ENCODE measurements at places on chromosomes 3 and 15.

DNA sequence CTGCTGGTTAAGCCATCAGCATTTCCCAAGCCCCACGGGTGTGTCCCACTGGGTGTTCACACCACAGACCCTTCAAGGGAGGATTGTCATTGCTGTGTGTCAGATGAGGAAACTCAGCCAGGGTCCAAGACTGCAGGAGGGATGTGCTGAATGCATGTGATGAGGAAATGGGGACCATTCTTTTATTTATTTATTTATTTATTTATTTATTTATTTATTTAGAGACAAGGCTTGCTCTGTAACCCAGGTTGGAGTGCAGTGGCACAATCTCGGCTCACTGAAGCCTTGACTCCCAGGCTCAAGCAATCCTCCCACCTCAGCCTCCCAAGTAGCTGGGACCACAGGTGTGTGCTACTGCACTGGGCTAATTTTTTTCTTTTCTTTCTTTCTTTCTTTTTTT is 20.8 kb downstream of the PIF1 start:
- DNase-seq = no peak

DNA sequence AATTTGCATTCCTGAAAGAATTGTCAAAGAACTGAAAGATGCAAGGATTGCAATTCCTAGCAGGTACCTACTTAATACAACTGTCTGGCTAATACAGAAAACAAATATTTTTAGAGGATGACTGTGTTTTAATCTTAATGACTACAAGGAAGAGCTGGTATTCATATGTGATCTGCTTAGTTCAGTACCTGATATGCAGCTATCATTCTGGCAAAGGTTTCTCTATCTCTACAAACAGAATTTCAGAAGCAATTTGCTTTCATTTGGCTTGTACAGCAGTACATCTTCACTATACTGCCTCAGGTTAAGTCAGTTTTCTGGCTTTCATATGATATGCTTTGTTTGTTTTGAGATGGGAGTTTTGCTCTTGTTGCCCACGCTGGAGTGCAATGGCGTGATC is 51.3 kb downstream of the TBL1XR1 start:
- no peak for DNase-seq

DNA sequence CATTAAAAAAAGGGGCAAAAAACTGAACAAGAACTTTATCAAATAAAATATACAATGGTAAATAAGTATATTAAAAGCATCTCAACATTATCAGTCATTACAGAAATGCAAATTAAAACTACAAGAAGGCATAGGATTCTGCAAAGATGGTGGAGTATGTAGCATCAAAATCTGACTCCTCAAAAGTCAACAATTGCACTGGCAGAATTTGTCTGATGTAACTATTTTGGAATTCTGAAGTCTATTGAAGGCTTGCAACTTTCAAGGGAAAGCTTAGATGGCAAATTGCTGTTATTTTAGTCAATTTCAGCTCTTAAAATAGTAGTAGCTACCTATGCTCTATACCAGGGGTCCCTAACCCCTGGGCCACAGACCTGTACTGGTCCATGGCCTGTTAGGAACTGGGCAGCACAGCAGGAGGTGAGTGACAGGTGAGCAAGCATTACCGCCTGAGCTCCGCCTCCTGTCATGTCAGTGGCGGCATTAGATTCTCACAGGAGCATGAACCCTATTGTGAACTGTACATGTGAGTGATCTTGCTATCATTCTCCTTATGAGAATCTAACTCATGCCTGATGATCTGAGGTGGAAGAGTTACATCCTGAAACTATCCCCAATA is 107.6 kb downstream of the TGFBR2 start:
- DNase-seq = no peak

DNA sequence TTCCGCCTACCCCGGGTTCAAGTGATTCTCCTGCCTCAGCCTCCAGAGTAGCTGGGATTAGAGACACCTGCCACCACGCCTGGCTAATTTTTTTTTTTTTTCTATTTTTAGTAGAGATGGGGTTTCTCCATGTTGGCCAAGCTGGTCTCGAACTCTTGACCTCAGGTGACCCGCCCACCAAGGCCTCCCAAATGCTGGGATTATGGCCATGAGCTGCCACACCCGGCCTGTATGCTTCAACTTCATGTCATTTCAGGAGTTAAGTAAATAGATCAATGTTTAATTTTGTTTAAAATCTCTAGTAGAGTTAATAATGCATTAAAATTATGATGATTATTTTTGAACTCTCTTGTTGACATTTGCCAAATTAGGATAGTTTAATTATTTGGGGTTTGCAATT is 121.1 kb upstream of the ALDH1A3 start:
- no peak for DNase-seq

DNA sequence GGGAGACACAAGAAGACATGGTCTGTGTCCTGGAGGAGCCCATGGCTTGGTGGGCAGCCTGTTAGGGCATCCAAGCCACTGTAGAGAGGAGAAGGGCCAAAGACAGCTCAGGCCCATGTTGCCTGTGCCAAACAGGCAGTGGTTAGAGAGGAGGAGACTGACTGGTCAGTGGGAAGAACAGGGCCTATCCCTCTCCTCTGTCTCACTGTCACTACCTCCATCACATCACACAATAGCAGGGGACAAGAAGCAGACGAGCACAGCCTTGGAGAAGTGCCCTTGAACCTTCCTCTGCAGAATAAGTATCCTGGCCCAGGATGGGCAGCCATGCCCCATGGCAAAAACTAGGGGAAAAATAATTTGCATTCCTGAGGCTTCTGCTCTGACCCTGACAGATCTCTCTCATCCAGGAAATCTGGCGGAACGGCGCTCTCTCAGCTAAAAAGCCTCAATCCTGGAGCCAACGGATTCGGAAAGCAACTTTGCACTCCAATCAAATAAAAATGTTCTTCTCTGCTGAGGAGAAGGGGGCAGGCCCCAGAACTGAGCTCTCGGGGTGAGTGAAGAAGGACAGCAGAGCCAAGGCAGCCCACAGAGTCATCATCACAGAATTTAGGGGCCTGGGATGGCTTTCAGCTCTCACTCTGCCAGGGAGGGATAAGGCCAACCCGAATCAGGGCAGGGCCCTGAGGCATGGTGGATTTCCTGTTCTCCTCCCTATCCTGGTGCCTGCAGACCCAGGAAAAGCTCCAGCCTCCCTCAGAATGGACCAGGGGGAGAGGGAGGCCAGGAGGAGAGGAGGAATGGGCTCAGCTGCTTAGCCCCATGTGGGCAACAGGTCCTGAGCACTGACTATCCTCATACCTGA is 1.6 kb downstream of the SHF start:
- no peak for DNase-seq

DNA sequence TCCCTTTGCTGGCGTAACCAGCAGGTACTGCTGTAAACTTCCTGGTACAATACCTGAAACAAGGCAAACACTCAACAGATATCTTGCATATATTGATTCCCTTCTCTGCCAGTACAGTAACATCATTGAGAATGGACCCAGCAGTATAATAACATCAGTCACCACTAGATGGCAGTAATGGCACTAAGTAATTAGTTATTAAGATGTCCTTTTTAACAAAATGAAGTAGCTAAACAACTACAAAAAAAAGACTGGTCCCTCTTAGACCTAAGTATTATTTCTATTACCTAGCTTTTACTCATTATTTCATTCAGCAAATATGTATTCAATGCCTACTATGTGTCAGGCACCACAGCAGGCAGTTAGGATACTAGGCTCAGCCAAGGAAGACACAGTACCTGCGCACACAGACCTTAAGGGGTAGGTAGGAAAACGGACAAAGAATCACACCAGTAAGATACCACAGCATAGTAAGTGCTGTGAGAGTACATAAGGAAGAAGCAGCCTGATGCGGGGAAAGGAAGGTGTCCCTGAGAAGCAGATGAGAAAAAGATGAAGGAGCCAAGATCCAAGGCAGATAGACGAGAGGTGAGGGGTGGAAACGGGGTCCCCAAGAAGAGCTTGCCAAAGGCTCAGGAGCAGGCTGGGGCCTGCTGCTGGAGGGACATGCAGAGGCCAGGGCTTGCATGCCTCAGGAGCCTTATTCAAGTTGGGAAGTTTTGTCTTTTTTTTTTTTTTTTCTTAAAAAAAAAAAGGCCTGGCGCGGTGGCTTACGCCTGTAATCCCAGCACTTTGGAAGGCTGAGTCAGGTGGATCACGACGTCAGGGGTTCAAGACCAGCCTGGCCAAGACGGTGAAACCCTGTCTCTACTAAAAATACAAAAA is 102.7 kb upstream of the CHD2 start:
- peak; percentile 87 for DNase-seq

DNA sequence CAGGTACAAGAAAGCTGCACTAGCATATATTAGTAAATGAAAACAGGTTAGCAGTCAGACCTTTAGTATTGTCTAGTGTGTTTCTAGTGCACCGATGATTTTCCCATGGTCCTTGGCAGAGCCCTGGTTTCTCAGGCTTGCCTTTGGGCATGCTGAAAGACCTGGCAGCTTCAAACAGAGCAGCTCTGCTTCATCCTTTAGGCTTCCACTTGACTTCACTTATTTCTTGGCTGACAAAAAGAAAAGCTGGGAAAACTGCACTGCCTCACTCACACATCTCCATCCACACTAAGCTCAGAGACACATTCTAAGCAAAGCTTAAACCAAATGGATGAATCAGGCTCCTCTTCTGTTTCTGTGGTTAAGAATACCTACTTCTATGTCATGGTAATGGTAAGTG is 374.8 kb upstream of the PDZRN3 start:
- DNase-seq = no peak

GRCh38 chr15:64791401-64791800 is 16.0 kb upstream of the RBPMS2 start:
- no peak for DNase-seq

DNA sequence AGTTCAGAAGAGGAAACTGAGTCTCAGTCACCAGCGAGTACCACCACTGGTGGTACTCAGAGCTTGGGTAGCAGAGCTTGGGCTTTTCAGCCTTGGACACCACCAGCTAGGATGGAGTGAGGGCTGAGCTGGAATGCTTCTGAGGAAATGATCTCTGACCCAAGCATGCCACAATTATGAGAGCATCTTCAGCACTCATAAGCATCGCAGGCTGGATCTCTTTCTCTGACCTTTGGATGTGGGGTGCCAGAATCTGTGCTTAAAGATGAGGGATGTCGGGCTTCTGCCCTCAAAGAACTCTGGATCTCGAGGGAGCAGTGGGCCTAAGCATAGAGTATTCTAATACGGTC is 36.4 kb downstream of the ZNF710 start:
- DNase-seq = no peak

GRCh38 chr3:134392336-134392983 is 18.2 kb upstream of the AMOTL2 start:
- no peak for DNase-seq

GRCh38 chr3:46934072-46934471 is 42.5 kb downstream of the CCDC12 start:
- no peak for DNase-seq

DNA sequence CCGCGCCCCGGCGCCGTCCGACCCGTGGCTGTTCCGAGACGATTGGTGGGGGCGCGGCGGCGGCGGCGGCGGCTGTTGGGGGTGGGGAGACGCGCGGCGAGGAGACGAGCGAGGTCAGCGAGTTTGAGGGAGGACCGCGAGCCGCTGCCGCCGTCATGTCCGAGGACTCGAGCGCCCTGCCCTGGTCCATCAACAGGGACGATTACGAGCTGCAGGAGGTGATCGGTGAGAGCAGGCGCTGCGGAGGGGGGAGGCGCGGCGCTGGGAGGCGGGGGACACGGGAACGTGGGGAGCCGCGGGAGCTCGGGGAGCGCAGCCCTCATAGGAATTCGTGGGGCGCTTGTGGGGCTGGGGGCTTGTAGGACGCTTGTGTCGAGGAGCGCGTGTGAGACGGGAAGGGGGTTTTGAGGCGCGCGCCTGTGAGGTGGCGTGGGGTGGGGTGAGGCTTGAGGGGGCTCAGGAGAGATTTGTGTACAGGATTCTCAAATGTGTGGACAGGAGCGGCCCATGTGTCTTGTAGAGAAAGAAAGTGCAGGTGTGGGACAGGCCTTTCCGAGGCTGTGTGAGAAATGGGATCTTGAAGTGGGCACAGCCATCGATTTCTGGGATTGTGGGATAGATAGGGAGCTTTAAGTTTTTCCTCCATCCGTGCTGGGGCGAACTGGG is 518 bp downstream of the OXSR1 start:
- no peak for DNase-seq

DNA sequence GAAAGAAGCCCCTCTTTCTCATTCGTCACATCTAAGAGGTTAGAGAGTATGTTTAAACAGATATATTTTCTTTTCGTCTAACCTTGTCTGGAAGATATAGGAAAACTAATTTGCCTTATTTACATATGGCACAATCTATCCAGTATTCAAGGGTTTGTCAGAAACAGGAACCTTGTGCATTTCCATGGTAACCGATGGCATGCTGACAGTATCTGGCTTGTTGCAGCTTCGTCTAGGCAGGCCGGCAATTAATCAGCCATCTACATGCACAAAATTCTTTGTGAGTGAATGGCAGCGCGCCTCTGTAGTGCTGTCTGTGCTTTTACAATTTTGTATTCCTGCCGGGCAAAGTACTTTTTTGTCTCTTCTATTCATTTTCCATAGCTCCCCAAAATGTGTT is 294.0 kb upstream of the SOX2 start:
- DNase-seq = no peak

GRCh38 chr3:56801662-56802377 is at the start of gene ARHGEF3:
ARHGEF3 (minus strand) TSS chr3:56801949; CDS start chr3:56801798, 151 bp downstream.
- DNase-seq = no peak

DNA sequence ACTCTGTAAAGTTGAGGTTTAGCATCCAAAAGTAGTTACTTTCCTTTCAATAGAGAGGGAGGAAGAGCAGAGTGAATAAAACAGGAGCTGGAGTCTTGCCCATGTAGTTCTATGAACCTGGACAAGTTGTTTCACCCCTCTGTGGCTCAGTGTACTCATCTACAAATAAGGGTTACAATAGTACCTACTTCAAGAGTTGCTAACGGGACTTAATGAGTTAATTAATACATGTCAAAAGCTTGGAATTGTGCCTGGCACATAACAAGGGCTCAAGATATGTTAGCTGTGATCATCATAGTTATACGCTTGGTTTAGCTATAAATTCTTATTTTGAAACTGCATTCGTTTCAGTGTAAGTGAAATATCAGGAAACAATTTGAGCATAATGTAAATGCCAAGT is 388.5 kb upstream of the THBS1 start:
- DNase-seq = no peak

GRCh38 chr3:184953401-184953800 is 141.4 kb downstream of the VPS8 start:
- DNase-seq = no peak

GRCh38 chr15:69636169-69636915 is 183.7 kb downstream of the RPLP1 start:
- no peak for DNase-seq

- no peak for DNase-seq
Observed at GRCh38 chr3:100600181-100601042, 9.0 kb upstream of the ADGRG7 start.
